LHCN-M2 (cell line): ENCODE measurements at places on chromosomes 7 and 10.

- no peak for DNase-seq
Observed at GRCh38 chr7:41648501-41648900, 54.4 kb downstream of the INHBA start.

DNA sequence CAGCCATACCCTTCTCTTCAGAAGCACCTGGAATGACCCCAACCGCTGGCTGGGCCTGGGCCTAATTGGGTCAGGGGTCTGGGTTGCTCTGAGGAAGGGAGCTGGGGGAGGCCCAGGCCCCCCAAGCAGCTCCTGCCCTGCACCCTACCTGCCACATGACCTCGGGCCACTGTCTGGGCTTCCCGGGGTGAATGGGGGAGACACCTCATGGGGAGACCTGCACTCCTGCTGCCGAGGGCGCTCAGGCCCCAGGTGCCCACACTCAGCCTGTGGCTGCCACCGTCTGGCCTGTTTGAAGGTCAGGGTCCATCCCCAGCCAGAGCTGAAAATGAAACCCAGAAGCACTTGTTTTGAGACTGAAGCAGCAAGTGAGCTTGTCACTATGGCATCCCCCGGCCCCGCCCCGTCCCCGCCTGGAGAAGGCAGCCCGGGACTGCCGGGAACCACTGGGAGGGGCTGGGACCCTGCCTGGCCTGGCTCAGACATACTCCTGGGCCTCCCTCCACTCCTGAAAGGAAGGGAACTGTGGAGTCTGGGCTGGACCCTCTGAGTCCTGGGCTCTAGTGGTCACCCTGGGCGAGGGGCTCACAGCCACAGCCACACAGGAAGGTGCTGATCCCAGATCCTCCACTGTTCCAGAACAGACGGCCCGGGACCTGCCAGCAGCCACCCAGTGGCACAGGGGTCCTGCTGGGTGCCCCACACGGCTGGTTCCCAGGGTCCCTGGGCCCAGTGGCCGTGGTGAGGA lies 7.4 kb upstream of the MICALL2 start:
- peak; percentile 21 for DNase-seq

GRCh38 chr10:23345861-23346260 lies 1.3 kb upstream of the C10orf67 start:
- DNase-seq, result peak; percentile 62

DNA sequence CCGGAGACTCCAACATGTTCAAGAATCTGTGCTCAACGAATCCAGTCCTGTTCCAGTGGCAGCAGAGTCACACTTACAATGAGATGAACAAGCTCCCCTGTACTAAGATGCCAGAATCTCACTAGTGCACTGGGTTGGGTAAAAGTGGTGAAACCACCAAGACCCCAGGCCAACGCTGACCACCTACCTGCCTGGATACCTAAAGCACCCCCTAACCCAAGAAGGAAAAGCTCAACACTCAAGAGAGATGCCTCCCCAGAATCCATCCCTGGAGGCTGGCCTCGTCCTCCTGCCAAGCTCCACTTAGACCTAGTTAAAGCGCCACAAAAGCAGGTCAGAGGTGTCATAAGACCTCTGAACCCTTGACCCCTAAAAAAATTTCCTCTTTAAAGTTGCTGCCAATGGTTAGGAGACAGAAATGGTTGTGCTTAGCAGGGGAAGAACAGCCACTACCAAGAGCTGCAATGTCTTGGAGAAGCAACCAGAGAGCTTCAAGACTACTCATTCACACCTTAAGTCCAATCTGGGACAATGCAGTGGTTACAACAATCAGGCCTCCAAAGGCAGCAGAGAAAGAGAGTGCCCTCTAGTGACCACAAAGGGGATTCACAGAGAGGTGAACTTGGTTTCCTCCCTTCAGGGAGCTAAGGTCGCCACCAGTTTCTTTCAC lies 94.6 kb upstream of the MACROH2A2 start:
- peak; percentile 45 for DNase-seq

- no peak for DNase-seq
Observed at GRCh38 chr10:110158051-110159005, 49.1 kb upstream of the MXI1 start.

GRCh38 chr7:71135663-71136062 lies 3.7 kb downstream of the GALNT17 start:
- no peak for DNase-seq

DNA sequence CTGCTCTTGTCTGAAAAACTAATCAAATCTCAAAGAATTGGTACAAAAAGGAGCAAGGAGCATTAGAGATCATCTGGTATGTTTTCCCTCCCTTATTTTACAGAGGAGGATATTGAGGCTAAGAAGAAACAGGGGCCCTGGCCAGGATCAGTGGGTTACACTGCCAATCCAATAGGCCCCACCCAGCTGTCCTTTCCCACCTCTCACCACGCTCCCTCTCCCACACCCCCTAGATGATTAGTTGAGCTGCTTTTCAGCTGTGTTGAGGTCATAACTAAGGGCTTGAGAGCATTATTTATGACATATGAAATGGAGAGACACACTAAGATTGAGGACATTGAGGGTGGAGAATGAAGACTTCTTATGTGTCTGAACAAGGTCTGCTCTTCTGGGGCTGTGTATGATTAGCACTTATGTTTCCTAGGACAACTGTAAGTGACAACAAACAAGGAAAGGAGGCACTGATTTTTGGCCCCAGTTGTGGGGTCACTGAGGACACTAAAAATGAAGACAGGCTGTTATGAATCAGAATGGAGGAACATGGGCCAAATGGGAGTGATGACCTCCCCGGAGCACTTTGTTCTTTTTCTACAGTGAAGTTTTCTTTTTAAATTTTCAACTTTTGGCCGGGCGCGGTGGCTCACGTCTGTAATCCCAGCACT lies 26.5 kb downstream of the VWA2 start:
- no peak for DNase-seq

GRCh38 chr7:151342102-151342646 lies 562 bp downstream of the NUB1 start:
- no peak for DNase-seq

DNA sequence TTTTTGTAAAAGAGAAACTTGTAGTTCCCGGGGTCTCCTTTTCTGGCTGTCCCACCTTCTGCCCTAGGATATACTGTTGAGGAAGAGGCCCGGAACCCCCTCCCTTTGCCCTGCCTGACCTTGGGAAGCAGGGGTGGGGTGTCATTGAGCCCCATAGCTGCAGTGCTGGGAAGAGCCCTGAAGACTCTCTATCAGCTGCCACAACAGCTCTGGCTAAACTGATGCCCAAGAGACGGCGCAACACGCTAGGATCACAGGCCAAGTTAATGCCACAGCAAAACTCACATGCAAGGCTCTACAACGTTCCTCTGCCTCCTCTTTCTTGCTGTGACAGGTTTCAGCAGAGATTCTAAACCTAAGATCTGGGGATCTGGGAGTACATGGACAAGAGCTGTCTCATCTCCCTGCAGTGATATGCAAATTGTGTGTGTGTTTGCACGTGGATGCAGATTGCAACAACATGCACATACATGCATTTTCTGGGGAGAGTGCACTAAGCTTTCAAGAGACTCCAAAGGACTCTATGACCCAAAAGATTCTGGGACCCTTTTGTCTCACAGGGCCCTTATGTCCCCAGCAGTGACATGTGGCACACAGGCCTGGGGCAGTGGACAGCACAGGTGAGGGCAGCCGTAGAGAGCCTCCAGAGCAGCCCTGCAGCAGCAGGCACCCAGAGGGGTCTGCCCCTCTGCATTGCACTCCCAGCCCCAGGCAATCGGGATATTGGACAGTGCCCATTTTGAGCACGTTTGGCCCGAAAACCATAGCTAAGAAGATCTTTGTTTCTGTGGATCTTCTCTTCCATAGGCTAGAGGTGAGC lies 2.5 kb downstream of the RASSF4 start:
- DNase-seq, result no peak

DNA sequence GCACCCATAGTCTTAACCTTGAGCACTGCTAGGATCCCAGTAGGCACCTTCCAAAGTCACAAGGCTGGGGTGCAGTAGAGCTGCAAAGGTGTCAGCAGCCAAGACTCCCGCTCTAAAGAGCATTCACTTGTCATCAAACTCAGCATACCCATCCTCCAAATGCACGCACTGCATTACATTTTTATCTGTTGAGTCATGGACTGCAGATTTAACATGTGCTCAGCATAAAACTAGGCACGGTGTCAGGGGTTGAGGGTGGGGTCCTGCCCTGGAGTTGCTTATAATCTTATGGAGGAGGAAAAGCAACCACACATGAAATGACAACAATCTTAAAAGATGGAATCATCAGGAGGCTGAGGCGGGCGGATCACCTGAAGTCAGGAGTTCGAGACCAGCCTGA lies 102.6 kb downstream of the PARP12 start:
- DNase-seq, result peak; percentile 22

DNA sequence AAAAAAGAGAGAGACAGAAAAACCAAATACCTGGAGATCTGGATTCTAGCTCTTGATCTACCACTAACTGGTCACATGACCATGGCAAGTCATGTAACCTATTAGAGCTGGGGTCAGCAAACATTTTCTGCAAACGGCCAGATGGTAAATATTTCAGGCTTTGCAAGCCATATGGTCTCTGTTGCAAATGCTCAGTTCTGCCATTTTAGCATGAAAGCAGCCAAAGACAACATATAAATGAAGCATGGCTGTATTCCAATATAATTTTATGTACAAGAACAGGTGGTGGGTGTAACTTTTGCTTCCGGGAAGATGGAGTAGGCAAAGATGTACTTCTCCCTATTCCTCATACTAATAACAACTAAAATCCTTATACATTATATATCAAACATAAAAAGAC lies 6.7 kb downstream of the FRA10AC1 start:
- DNase-seq, result peak; percentile 42

DNA sequence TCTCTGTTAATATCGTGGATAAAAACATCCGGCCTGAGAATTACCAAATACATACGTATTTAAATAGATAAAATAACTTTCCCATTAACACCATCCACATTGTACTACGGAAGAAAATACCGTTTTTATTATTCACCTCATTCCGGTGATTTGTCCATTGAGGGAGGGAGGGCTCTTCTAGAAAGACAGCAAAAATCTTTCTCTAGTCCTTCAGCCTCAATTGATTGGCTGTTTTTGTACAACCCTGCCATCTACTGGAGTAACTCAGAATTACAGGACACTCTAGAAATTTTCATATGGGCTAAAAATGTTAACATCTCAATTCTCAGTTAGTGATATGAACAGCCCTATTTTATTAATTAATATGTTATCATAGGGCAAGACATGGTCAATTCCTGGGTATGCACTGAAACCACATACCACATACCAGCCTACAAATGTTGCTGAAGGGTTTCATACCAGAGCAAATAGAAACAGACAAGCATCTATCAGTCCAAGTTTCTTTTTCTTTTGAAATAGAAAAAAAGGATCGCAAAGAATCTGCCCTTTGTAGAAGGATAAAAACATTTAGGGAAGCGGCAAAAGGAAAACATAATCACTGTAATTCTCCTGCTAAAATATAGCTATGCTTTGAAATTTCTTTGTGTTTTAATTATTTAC lies 55.8 kb upstream of the CDCA7L start:
- peak; percentile 71 for DNase-seq

GRCh38 chr7:134866617-134867016 lies 87.2 kb downstream of the CALD1 start:
- DNase-seq, result peak; percentile 36

- no peak for DNase-seq
Observed at GRCh38 chr7:105512415-105512814, 9.7 kb downstream of the PUS7 start.

DNA sequence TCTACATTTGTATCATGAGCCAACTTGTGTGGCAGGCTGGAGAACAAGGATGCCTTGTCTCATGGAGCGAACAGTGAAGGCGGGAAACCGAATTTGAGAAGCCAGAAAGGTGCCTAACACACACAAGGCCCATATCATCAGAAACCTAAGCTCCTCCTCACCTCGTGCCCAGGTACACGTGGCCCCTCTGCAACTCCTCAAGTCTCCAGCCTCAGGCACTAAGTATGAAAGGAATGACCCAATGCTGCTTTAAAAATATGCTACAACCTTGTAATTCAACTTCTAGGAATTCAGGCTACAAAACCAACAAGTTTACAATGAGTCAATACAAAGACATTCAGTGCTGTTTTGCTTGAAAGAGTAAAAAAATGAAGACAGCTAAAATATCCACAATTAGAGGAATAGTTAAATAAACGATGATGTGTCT lies 95.7 kb downstream of the CDK6 start:
- peak; percentile 81 for DNase-seq

GRCh38 chr10:101464599-101464998 lies 110.6 kb downstream of the BTRC start:
- no peak for DNase-seq

DNA sequence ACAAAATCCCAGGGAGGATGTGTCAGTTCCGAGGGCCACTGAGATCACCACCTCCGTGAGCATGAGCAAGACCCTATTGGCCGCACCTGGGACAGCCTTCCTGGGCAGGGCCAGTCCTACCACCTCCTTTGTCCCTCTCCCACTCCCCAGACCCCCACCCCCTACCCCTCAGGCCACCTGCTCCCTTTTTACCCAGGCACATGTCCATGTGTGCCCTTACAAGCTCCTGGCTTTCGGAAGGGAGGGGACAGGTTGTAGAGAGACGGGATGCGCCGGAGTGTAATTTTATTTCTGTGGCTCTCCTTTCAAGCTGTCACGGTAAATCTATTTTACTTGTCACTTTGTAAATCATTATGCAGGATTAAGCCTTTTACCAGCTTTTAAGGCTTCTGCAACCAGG lies 20.9 kb downstream of the ZMIZ1 start:
- no peak for DNase-seq

- no peak for DNase-seq
Observed at GRCh38 chr7:91185771-91186170, 78.5 kb upstream of the FZD1 start.

DNA sequence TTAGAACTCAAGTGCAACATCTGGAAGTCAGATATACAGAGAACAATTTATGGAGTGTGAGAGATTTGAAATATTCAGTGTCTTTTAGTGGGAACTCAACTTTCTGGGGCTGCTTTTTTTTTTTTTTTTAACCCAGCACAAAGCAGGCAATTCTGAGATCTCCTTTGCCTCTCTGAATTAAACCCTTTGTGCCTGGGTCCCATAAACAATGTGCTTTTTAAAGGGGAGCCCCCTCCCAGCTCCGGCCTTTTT lies 146.8 kb downstream of the CELF2 start:
- DNase-seq, result no peak

- no peak for DNase-seq
Observed at GRCh38 chr10:92720831-92721165, 31.0 kb downstream of the HHEX start.

- no peak for DNase-seq
Observed at GRCh38 chr10:88455831-88456230, 127.3 kb downstream of the RNLS start.

GRCh38 chr10:84138478-84139125 lies 707 bp upstream of the GHITM start:
- no peak for DNase-seq

- no peak for DNase-seq
Observed at GRCh38 chr7:23106823-23107663, 1.5 kb downstream of the KLHL7 start.

DNA sequence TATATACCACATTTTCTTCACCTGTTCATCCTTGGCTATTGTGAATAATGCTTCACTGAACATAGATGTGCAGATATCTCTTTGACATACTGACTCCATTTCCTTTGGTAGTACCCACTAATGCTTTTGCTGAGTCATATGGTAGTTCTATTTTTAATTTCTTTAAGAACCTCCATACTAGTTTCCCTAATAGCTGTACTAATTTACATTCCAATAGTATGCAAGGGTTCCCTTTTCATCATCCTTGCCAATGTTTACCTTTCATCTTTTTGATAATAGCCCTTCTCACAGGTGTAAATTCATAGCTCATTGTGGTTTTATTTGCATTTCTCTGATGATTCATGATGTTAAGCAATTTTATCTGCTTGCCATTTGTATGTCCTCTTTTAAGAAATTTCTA lies 159.9 kb downstream of the CALCR start:
- DNase-seq, result no peak

- DNase-seq, result no peak
Observed at GRCh38 chr7:130112093-130112492, 41.8 kb downstream of the KLHDC10 start.
